ENCODE measurements at places on chromosomes 4 and X. TPM values are rescaled to one million over a fixed set of nuclear protein-coding genes. Genes with fewer than 3 reads are reported as not detected.

DNA sequence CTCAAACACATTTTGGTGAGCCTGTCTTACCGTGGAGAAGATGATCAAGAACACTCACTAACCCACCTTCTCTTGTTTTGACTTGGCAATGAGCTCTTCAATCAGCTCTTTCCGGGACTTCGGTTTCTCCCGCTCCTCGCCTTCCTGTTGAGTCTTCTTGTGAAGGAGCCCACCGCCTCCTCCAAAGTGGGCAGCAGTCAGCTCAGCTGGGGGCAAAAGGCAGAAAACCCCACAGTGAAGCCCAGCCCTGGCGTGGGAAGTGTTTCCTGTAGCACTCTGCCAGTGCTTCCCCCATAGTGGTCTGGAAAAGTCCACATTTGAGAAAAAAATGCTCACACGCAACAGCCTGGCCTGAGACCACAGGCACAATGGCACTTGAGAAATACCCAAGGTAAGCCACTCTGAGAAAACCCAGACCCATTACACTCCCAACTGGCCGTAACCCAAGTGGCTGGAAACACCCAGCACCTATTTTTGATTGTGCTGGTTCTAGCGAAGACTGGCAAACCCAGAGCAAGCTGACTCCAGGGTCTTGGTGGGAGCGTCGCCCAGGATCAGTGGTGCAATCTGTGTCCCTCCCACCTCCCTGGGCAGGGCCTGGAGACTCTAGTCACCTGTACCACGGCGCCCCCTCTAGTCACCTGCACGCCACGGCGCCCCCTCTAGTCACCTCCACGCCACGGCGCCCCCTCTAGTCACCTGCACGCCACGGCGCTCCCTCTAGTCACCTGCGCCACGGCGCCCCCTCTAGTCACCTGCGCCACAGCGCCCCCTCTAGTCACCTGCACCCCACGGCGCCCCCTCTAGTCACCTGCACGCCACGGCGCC is 8.6 kb downstream of the NOP14 start:
- DNase-seq: no peak

DNA sequence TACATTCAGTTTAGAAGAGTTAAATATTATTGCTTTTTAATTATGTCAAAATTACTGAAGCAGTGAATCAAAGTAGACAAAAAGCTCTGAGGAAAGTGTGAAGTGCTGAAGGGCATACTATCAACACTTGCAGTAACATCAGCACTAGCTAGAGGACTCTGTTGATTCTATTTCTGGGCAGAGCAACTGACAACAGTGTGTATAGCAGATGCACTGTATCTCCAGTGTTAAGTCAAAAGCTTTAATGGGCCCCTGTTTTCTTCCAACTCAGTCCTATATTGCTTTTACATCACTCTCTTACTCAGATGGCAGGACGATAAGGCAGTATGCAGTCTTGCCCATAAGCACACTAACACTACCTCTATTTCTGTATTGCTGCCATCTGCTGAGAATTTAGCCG is 435.2 kb upstream of the AMOT start:
- no peak for DNase-seq

DNA sequence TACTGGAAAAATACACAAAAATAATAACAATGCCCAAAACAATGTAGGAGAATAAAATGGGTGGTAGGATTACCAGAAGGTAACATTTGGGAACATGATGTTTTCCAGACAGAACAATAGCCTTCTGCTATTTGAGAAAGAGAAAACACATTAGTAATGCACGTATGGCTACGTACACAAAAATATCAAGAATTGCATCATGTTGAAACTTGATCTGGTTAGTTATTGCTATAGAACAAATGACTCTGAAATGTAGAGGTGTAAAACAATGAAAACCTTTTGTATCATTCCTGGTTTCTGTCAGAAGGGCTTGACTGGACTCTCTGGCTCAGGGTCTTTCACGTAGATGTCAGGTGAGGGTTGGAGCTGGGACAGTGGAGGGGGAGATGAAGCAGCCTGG is 1040.0 kb downstream of the FAT4 start:
- no peak for DNase-seq

- no peak for DNase-seq
Observed at GRCh38 chr4:169650227-169650936, 30.0 kb downstream of the CLCN3 start.

DNA sequence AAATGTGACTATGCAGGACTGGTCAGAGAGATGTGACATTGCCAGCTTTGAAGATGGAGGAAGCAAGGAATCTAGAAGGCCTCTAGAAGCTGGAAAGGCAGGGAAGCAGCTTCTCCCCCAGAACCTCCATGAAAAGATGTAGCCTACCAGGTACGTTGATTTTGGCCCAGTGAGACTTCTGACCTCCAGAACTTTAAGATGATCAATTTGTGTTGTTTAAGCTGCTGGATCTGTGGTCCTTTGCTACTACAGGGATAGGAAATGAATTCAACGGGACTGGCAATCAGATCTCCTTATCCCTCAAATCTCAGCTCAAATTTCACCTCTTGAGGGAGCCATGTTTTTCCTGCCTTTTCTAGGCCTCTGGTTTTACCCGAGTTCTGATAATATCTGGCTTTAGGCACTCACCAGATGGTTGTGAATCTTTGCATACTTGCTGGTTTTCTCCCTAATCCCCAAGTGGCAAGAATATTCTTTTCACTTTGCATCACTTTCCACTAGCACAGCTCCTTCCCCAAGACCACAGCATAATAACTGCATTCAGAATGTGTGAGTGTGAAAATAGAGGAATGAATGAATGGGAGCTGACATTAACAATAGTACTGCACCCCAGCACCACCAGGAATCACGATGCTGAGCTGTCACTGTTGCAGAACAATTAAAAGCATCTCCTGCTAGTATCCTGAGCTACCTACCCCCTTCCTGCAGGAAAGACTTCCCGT is 25.5 kb upstream of the TMSB4X start:
- DNase-seq: no peak

DNA sequence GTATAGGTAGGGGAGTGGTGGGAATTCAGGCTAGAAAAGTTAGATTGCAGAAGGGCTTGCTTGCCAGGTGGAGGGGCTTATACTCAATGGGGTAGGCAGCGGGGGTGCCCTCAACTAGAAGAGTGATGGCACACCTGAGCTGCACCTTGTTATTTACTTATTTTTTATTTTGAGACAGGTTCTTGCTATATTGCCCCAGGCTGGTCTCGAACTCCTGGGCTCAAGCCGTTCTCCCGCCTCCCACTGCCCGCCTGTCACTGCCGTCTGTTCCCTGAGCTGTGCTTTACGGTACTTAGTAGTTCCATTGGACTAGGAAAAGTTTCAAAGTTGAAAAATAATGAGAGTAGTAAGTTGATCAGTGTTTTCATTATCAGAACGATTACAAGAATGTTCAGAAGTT is 2.0 kb downstream of the ZFX start:
- DNase-seq: no peak

GRCh38 chr4:15381806-15382338 is 46.0 kb upstream of the C1QTNF7 start:
- DNase-seq: no peak

- no peak for DNase-seq
Observed at GRCh38 chrX:40094900-40095582, 2.7 kb downstream of the BCOR start.

DNA sequence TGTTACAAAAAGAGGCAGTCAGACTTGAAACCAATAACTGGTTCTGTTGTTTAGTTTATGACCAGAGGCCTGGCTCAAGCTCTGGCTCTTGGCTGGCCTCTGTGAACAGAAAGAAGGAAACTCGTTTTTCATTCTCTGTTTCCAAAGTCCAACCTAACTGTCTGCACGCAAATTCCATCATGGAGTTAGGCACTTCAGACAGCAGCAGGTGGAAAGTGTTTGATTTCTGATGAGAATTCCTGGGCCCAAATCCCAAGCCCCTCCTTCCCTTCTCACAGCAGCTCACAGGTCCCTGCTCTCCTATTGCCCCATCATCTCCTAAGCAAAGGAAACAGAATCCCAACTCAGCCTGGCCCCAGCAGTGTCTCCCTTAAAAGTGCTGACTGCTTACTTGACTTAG is 42.8 kb upstream of the FGF16 start:
- DNase-seq: no peak

DNA sequence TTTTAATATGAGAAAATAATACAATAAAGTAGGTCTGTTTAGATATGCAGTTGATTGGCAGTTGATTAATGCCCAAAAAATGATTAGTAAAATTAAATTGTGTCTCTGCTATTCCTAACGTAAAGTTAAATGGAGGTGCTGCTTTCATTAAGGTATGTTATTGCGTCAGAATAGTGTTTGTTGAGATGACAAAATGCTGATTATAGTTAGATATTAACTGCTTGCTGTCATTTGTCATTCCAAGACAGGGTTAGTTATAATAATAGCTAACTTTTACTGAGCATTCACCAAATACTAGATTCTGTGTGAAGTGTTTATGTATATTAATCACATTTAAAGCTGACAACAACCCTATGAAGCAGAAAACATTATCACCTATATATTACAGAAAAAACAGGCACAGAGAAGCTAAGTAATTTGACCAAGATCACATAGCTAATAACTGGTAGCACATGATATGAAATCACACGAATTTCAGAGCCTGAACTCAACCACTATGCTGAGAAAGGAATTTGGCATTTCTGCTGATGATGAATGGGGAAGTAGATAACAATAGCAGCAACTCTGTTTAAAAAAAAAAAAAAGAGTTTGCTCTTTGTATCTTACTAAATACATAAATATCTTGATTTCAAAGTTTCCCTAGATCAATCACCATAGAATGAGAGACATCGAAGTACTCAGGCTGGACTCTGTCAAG is 59.7 kb upstream of the WDR44 start:
- no peak for DNase-seq

- no peak for DNase-seq
Observed at GRCh38 chrX:22097012-22097694, 65.0 kb downstream of the PHEX start.

- no peak for DNase-seq
Observed at GRCh38 chr4:109444182-109444844, 10.7 kb downstream of the SEC24B start.

DNA sequence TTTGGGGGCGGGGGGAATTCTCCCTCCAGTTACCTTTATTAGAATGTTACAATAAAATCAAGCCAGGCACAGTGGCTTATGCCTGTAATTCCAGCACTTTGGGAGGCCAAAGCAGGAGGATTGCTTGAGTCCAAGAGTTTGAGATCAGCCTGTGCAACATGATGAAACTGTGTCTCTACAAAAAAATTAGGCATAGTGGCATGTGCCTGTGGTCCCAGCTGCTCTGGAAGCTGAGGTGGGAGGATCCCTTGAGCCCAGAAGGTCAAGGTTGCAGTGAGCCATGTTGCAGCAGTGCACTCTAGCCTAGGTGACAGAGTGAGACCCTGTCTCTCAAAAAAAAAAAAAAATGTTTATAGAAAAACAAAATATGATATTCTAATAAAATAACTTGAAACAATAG is 5.3 kb upstream of the UBE2D3 start:
- no peak for DNase-seq

GRCh38 chr4:129240816-129241215 is 144.9 kb downstream of the C4orf33 start:
- no peak for DNase-seq

DNA sequence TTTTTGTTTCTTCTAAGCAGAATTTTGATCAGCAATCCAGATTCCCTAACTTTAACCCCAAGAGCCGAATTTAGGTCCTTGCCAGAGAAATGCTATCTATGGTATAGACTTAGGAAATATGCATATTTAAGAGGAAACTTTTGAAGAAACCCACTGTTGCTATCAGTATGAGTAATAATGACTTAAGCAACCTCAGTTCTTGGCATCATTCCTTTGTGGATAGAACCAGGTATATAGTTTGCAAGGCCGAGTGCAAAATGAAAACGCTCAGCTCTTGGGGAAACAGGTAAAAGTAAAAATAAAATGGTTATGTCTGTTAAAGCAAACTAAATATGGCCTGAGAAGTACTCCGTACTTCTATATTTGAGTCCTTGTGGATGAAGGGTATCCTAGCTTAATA is 78.1 kb downstream of the ARSF start:
- DNase-seq: peak; percentile 4

DNA sequence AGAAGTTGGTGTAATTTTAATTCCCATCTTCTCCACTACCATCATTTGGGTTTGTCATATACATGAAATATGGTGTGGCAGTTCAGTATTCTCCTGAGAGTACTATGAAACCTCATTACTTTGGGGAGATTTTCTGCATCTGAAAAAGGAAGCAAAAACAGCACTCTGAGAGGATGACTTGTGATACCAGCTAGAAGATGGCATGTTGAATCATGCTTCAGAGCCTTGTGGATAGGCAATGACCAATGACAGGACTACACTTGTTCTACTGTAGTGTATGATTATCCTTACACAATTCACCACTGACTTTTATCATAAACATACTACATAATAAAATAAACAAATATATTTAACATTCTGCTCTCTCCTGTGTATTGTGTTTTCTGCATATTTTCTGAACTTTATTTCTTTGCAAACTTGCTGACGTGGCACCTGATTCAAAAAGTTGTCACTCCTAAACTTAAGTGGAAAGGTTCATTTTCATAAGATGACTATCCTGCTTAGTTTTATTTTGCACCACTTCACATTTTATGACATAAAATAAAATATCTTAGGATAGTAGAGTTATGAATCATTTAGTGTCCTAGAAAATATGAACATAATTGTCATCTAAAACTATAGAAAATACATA is 991.3 kb downstream of the FSTL5 start:
- no peak for DNase-seq

GRCh38 chr4:121030131-121030530 is 42.2 kb downstream of the NDNF start:
- no peak for DNase-seq

DNA sequence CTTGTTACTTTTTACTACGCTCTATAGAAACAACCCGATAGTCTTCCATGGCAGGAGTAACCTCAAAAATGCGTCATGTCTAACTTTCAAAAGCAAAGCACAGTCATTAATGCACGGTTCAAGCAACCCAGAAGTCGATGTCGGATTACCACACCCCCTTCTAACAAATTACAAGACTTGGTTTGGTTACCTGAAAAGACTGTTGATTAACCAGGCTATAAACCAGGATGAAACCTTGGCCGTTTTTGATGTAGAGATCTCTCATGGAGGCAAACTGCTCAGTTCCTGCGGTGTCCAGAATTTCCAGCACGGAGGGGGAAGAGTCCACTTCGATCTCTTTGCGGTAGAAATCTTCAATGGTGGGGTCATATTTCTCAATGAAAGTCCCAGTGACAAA is 2.4 kb downstream of the RAP2C start:
- no peak for DNase-seq

- no peak for DNase-seq
Observed at GRCh38 chr4:41746025-41746439, 2.5 kb downstream of the PHOX2B start.

GRCh38 chr4:121728066-121728465 is 31.3 kb upstream of the ANXA5 start:
- no peak for DNase-seq

GRCh38 chr4:77158487-77158861 is 1.5 kb downstream of the CCNG2 start:
- no peak for DNase-seq

GRCh38 chr4:996030-996996 is 3.1 kb upstream of the SLC26A1 start:
- no peak for DNase-seq

Gene PRSS12
- 12.5 TPM for polyA plus RNA-seq

Gene SPANXD
- polyA plus RNA-seq: not detected

Gene GPRASP1
- polyA plus RNA-seq: 0.22 TPM

Gene ITM2A
- polyA plus RNA-seq: 40.0 TPM

Gene FDCSP
- polyA plus RNA-seq: not detected

Gene GRID2
- polyA plus RNA-seq: not detected

Gene ZFP42
- polyA plus RNA-seq: 3.4 TPM

Gene TRIM75
- polyA plus RNA-seq: not detected

Gene BEND4
- not detected for polyA plus RNA-seq

Gene ZNF732
- polyA plus RNA-seq: 0.51 TPM
